ENCODE measurements at places on chromosomes 7 and 10.

GRCh38 chr7:79319369-79319768 is 134.1 kb downstream of the MAGI2 start:
- DNase-seq, result no peak

DNA sequence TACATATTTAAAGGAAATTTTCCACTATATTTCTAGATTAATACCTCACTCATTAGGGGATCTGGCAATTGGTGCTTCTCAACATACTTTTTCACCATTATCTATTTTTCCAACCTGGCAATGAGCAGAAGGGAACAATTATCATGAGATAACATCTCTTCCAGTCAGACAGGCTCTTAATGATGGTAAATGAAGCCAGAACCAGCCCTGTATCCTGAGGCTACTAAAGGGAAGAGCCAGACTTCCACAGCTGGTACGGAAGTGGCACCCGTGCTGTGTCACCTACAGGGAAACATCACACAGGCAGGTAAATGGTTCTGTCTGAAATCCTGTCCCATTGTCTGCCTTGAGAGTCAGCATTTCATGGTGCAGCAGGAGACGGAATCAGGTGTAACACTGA is 75.9 kb downstream of the ELMO1 start:
- DNase-seq, result no peak

GRCh38 chr7:41323806-41324205 is 379.1 kb downstream of the INHBA start:
- no peak for DNase-seq

DNA sequence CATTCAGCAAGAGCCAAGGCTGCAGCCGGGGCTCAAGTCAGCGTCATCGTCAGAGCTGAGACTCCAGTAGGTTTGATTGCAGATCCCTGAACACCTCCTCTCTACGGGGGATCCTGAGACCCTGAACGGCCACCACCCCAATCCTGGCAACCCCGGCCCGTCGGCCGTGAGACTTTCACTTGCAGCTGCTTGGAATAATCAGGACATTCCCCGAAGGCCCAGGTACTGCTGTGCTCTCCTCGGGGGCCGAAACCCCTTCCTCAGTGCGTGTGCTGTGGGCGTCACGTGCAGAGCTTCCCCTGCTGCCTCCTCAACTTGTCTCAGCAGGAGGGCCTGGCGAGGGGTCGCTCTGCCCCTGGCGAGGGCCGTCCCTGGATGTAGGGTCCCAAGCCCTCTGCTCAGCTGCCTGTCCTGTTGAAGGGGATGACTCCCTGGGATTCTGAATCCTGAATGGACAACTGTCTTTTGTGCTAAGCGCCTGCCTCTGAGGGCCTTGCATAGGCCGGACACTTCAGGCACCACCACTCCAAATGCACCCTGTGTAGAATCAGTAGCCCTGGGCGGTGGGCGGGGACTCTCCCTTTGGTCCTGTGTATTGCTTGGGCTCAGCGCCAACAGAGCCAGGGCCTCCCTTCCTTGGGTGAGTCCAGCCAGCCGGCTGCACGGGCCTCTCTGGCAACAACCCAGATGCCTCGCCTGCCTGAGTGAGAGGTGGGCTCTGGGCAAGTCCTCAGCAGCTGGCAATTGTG is 63.8 kb upstream of the EBF3 start:
- DNase-seq, result no peak

DNA sequence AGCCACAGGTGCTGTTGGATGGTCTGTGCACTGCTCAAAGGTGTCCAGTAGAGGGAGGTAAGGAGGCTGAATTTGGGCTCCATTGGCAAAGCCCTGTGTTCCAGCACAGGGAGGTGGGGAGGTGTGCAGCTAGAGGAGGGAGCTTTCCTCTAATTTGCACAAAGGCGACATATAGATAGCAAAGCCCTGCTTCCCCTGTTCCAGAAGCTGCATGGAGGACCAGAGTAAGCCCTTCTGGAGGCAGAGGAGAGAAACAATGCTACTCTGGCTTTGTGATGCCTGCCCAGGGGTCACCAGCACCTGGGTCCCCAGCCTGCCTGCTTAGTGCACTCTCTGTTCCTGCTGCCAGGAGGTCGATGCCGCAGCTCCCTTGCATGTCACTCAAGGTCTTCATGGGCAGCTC is 3.4 kb upstream of the ARHGAP22 start:
- DNase-seq, result no peak
